ENCODE measurements at places on chromosomes 3 and 15.

DNA sequence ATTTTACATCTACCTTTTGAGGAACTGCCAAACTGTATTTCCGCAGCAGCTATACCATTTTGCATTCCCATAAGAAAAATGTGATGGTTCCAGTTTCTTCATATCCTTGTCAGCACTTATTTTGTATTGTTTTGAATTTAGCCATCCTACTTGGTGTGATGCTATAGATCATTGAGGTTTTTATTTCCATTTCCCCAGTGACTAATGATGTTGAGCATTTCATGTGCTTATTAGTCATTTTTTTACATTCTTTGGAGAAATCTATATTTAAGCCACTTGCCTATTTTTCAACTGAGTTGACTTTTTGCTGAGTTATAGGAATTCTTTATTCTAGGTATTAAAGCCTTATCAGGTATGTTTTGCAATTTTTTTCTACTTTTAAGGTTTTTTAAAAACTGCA is 347.6 kb upstream of the RARB start:
- no peak for DNase-seq

DNA sequence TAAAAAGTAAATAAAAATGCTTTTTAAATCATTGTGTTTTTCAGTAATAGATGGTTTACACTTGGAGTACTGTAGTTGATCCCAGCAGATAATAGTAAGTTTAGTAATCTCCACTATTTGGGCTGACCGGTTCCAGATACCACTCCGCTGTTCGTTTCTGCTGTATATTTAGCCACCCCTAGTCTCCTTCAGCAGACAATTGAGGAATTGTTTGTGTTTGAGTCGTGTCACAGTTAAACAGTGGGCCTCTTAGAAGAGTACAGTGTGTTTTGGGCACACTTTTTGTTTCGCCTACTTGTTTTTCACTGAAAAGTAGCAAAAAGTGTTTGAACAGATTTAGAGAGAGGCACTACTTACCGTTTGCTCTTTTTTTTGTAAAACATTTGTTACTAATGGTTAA is 33.2 kb downstream of the PAK2 start:
- no peak for DNase-seq

DNA sequence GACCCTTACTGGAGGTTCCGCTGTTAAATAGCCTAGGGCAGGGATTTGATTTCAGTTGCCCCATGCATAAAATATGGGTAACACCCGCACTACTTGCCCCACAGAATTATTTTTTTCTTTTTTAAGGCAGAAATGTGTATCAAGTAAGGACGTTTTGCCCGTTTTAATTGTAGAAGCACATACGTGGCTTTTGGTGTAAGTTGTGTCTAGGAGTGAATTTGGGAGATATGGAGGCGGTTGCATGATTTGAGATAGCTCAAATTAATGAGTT is 636 bp upstream of the LRRC58 start:
- no peak for DNase-seq

GRCh38 chr3:183393625-183394024 is 34.8 kb downstream of the MCF2L2 start:
- DNase-seq, result no peak

DNA sequence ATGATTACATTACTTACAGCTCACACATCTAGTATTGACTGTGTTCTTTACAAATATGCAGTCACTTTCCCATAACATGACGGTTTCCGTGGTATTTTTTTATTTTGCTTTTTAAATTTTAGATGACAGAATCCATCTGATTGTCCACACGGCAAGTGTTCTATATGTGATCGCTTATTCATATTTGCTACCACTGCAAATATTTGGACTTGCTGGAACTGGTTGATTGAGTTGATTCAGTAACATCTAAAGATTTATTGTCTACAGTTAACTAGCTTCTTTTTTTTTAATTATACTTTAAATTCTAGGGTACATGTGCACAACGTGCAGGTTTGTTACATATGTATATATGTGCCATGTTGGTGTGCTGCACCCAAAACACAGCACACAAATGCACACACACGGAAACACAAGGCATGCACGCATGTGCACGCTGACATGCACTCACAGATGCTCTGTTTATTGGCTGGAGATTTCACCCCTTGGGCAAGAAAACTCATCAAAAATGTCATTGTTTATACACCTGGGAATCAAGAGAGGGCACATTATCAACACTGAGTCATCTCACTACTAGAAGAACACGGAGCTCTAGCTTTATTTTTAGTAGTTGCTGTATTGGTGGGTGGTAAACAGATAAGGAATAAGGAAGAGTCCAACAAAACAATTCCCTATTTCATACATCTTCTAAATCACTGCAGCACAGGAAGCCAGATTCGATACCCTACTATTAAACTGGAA is 16.4 kb downstream of the ARRDC4 start:
- no peak for DNase-seq

- DNase-seq, result no peak
These were observed 66.2 kb downstream of the FOXP1 start for GRCh38 chr3:71517271-71517791.

- DNase-seq, result no peak
These were observed 22.4 kb upstream of the TM4SF19 start for GRCh38 chr3:196360586-196360985.

GRCh38 chr15:64775551-64776401 is at the start of gene RBPMS2:
Gene RBPMS2, minus strand, starts transcription at chr15:64775589. Its CDS starts 270 bp downstream, at chr15:64775319.
- DNase-seq, result no peak

- DNase-seq, result no peak
These were observed 19.2 kb upstream of the ITPKA start for GRCh38 chr15:41474436-41474835.

DNA sequence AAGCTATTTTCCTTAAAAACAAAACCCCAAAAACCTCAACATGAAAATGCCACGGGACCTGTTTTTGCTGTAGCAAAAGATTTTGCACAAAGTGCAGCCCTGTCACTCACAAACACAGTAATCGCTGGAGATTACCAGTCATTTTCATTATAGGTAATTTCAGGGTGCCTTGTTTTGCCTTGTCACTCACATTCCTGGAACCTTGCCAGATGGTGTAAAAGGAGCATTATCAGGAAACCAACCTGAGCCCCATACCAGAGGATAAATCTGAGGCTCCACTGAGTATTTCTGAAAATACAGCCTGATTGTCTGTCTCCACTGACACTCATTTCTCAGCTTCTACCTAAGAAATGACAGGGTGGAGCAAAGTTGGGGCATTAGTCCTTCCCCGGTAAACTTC is 791.3 kb upstream of the LMCD1 start:
- DNase-seq, result peak; percentile 48

DNA sequence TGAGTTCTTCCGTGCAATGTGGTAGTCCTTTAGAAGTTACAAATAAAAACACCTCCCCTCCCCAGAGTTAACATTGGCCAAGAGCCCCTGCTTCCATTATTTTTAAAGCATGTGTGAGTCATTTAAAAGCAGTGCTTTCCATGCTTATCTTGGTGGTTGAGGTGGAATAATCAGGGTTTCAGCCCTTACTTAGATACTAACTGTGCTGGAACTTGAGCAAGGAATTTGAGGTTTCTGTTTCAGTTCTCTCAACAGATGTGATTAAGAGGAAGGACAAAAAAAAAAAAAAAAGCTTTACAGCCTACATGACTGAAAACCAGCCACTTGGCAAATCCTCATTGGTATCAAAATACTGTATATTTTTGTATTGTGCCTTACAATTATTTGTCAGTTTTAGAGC is 64.5 kb downstream of the CGNL1 start:
- DNase-seq, result no peak

GRCh38 chr3:10162185-10162584 is 2.5 kb upstream of the IRAK2 start:
- no peak for DNase-seq
